BJ (cell line): ENCODE measurements at places on chromosomes 3 and 15. TPM values are rescaled to one million over a fixed set of nuclear protein-coding genes. Genes with fewer than 3 reads are reported as not detected.

Gene BCL2A1
- not detected in 2 replicates for polyA plus RNA-seq

Gene TMEM207
- not detected in 2 replicates for polyA plus RNA-seq

Gene IL17RD
- 0.40 and 0.60 TPM in 2 replicates for polyA plus RNA-seq

GRCh38 chr15:78301828-78302227 lies 2.4 kb upstream of the SKIC8 start:
- DNase-seq = no peak

- DNase-seq = no peak
Measured at GRCh38 chr3:123819949-123820348, 64.2 kb downstream of the MYLK start.

DNA sequence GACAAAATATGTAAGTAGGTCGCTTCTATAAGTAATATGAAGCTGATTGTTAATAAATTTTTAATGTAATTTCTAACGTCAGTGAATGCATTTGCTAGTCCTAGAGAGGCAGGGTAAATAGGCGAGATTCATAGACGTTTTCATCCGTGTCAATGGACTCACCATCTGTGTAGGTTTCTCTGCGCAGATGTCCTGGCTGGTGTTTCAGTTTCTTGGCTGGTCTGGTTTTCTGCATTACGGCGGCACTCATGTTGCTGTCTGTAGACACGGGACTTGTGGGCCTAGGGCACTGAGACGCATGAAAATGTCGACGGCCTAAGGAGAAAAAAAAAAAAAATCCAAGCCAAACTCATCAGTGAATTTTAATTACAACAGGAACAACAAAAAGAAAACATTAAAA lies 1153.3 kb downstream of the ROBO1 start:
- DNase-seq = no peak

DNA sequence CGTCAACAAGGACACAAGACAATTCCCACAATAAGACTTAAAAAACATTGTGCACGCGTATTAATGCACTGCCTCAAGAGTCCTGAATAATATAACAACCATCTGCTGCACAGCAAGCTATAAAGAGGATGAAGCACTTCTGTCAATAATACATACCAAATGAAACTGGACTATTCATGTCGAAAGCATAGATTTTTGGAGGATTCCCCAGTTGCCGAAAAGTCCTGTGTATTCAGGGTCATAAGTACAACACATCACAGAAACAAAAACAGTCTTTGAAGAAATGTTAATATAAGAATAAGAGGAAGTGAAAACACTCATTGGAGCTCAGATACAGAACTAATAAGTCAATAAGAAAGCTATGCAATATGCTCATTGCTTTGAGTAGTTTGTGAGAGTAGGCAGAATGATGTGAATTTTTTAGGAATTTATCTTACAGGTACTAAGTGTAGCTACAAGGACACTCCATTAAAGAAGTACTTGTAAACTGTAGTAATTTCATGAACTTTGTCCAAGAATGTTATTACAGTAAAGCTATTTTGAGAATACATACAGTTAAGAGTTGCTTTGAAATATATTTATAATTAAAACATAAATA lies 31.6 kb downstream of the CBLB start:
- DNase-seq = no peak
